Ovary (tissue), 10 donors: ENCODE measurements at places on chromosomes 13 and 19. TPM values are rescaled to one million over a fixed set of nuclear protein-coding genes. Genes with fewer than 3 reads are reported as not detected.

The CEACAM4 gene
- total RNA-seq = 0.40 TPM

- no peaks in the 10 kb centered on the region for H3K36me3 ChIP-seq
- DNase-seq = no peak
- H3K27ac ChIP-seq = no peak overlapping the region
- no peaks in the 10 kb centered on the region for H3K4me1 ChIP-seq
- H3K27me3 ChIP-seq = no peaks in the 10 kb centered on the region
- no peak overlapping the region for H3K4me3 ChIP-seq
Measured at GRCh38 chr13:31352467-31352866, 152.7 kb downstream of the B3GLCT start.

The SHANK1 gene
- total RNA-seq = 5.3 TPM

The BRCA2 gene
- total RNA-seq = 0.36 TPM

DNA sequence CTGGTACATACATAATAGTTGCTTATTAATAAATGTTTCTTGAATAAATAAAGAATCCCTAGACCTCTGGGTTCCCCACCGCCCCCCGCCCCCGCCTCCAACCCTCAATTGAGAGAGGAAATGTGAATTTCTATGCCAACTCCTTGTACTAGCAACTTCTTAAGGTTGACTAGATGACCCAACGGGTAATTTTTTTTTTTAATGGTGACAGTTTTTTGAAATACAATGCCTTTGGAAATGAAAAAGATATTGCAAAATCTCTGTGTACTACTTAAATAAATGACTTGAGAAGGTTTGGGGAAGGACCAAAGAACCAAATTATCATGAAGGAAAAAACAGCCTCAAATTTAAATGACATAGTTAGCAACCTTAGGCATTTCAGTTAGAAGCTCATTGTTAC lies 640.3 kb downstream of the TBC1D4 start:
- H3K27ac ChIP-seq = no peak overlapping the region
- H3K27me3 ChIP-seq = no peaks in the 10 kb centered on the region
- H3K4me3 ChIP-seq = no peak overlapping the region
- no peak for DNase-seq

DNA sequence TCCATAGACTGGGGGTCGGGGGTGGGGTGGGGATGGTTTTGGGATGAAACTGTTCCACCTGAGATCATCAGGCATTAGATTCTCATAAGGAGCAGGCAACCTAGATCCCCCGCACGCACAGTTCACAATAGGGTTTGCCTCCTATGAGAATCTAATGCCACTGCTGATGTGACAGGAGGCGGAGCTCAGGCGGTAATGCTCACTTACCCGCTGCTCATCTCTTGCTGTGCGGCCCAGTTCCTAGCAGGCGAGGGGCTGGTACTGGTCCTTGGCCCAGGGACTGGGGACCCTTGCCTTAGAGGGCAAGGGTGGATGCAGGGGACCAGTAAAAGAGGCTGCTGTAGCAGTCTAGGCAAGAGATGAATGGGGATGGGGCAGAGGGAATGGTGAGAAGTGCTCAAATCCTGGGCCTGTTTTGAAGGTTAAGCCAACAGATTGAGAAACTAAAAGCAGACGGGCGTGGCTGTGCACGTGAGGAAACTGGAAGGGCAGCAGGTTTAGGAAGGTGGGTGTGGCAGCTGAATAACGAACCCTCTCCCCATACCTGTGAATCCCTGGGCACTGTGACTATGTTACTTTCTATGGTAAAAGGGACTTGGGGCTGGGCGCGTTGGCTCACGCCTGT lies 1.5 kb upstream of the ERICH4 start:
- peak; percentile 34 for DNase-seq
- no peaks in the 10 kb centered on the region for H3K36me3 ChIP-seq
- no peaks in the 10 kb centered on the region for H3K4me1 ChIP-seq

The SIGLEC12 gene
- total RNA-seq = not detected

- H3K4me1 ChIP-seq = no peaks in the 10 kb centered on the region
- DNase-seq = no peak
- no peaks in the 10 kb centered on the region for H3K27me3 ChIP-seq
- H3K4me3 ChIP-seq = no peak overlapping the region
- no peaks in the 10 kb centered on the region for H3K36me3 ChIP-seq
Measured at GRCh38 chr13:37535501-37535900, 63.1 kb downstream of the POSTN start.

DNA sequence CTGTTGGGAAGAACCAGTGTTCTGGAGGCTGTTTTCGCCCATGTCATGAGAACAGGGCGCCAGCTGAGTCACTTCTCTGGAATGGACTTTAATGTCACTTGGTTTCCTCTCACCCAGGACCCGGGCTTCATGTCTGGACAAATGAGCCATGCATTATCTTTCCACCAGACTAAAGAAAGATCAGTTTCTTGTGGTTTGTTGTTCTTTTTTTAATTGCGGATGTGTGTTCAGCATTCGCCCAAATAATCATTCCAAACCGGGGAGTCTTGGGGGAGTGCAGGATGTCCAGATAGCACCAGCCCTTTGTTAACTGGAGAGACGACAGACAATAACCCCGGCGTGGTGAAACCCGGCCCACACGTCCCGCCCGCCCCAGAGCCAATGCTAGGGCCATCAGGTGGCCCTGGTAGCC lies 102.5 kb downstream of the COL4A2 start:
- H3K36me3 ChIP-seq = no peaks in the 10 kb centered on the region
- H3K27me3 ChIP-seq = no peaks in the 10 kb centered on the region
- DNase-seq = no peak
- H3K4me3 ChIP-seq = no peak overlapping the region
- peaks cover 15% of the 10 kb centered on the region for H3K4me1 ChIP-seq
